ENCODE measurements at places on chromosomes 3 and 15.

DNA sequence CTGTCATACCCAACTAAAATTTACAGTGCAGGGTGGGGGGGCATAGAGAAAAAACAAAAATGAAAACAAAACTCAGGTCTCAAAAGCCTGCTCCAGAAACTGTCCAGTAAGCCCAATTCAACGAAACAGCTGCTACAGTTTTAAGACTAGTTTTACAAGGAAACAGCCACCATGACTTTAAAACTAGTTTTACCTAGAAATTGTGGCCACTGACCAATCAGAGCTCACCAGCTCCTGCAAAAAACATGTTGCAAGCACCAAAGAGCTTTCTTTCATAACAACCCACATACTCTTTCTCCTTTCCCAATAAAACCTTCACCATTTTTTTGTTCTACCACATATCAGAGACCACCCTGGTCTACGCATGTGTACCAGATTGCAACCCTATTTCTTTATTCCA lies 7.3 kb upstream of the CFAP91 start:
- DNase-seq, result no peak

DNA sequence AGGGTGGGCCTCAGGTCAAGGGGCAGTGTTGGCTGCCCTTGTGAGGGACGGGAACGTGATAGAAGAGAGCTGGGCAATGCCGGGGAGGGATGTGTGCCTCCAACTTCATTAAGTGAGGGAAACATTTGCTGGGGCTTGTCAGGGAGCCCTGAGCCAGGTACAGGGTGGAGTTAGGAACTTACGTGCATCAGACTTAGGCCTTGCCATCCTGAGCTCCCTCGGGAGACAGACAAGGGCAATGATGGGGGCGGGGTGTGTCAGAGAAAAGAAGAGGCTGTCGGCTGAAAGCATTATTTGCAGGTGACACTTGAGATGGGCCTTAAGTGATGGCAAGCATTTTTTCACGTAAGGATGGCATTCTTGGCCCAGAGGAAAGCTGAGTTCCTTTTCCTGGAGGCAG lies 1.6 kb downstream of the FAM131A start:
- no peak for DNase-seq

DNA sequence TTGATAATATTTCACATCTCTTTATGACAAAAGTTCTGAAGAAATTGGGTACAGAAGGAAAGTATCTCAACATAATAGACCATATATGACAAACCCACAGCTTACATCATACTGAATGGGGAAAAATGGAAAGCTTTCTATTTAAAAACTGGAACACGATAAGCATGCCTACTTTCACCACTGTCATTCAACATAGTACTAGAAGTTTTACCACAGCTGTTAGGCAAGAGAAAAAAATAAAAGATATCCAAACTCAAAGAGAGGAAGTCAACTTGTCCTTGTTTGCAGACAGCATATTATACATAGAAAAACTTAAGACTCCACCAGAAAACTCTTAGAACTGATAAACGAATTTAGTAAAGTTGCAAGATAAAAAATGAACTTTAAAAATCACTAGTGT lies 40.3 kb downstream of the COPS2 start:
- no peak for DNase-seq

DNA sequence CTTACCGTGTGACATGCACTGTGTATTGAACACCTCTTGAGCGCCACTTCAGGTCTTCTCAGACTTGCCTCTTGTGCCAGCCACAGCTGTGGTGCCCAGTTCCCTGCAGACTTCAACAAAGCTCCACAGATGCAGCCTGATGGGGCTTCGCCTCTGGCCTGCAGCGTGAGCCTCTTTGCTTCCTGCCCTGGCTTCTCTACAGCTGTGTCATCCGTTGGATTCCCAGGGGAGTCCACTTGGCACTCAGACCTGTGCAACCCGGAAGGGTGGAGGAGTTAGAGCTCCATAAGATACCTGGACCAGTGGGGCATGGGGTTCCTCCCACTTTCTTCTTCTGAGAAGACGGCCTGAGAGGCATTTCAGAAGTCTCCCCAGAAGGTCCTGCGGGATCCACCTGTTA lies 57.7 kb upstream of the BNIP2 start:
- DNase-seq, result no peak

- DNase-seq, result no peak
Observed at GRCh38 chr3:15271030-15271429, 61.4 kb downstream of the SH3BP5 start.

DNA sequence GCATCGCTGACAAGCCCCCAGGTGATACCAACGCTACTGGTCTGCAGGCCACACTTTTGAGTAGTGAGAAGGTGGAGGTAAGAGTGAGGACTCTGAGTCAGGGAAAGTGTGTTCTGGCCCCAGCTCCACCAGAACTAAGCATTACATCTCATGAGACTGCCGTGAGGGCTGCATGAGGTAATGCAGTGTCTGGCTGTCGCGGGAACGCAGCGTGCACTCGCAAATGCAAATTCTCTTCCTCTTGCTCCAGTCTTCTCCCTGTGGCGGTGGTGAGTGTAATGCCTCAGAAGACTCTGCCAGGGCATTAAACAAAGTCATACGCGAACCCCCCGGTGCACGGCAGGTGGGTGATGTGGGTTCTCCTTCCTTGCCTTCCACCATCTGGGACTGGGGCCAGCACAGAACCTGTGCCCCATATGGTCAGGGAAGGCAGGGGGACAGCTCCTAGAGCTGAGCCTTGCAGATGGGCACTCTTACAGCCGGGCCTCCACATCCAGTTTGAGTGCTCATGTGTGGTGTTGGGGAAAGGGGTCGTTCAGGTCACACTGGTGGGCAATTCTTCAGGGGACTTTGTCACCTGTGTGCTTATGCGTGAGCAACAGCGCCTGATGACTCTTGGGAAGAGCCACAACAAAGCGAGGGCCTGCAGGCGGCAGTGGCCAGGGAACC lies 175.8 kb downstream of the XXYLT1 start:
- DNase-seq, result no peak

DNA sequence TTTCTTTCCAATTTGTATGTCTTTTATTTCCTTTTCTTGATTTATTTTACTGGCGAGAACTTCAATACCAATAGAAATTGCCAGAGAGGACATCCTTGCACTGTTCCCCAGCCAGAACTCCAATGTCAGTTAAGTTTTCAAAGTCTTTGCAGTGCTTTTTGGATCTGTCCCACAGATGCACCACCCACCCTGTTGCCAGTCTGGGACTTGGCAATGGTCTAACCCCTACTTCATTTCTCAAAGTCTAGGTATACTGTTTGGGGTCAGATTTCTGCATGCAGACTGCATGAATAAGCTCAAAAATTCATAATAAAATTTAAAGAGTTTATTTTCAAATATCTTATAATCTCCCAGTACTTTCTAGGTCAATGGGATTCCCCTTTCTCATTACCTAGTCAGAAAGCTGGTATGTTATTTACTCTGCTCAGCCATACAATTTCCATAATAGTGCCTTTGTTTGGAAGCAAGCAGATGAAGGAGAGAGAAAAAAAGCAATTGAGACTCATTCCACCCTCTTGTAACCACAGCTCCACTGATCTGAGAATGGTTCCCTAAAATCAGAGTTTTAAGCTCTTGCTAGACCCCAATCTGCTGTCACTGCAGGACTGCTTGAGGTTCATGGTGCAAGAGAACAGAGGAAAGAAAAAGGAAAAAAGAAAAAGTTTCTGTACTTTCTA lies 125.9 kb upstream of the PLXND1 start:
- no peak for DNase-seq

- DNase-seq, result no peak
Observed at GRCh38 chr3:41176596-41176995, 22.7 kb upstream of the CTNNB1 start.

DNA sequence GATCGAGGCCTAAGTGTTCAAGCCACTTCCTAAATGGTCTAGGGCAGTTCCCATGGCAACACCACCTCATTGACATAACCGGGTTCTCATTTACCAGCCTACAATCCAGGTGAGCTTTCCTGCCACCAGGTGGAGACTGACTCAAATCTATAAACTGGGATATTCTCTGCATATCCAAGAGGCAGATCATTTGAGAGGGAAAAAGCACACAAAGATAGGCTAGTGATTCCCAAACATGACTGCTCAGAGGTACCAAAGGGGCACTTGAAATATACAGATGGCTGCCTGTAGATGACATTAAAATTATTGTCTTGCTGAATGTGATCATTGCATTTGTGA lies 141.3 kb upstream of the PROK2 start:
- DNase-seq, result no peak

GRCh38 chr15:101264911-101265641 lies 12.2 kb downstream of the SELENOS start:
- no peak for DNase-seq

DNA sequence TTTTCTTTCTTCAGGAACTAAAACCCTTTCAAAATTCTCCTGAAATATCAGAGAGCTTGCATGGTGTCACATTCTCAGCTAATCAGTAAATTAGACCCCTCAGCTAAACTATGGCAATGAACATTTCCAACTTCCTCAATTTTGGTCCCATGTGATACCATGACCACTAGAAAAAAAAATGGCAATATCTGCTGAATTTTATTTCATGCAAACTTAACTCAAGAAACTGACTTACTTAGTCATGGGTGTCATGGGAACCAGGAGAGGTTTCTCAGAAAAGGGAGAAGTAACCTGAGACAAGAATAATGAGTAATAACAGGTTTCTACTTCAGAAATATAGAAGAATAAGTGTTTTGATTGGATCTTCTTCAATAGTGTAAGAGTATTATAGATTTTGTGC lies 784.6 kb upstream of the ALCAM start:
- DNase-seq, result no peak

- no peak for DNase-seq
Observed at GRCh38 chr3:133074977-133075376, 36.8 kb downstream of the TMEM108 start.

DNA sequence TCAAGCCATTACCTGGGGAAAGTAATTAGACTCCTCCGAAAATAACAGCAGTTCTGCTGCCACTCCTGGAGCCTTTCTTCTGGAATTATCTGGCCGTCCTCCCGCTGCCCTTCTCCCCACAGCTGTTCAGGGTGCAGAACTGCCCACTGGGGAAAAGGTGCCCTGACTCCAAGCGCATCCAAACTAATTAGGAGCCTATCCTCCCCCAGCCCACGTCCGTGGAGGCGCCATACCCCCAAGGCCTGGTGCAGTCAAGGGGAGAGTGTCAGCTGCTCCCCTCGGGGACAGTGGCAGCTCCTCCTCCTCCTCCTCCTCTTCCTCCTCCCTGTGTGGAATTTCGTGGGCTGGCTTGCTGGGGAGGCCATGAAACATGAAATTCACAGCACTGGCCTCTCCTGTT lies 177.2 kb downstream of the XXYLT1 start:
- no peak for DNase-seq

- no peak for DNase-seq
Observed at GRCh38 chr3:193865339-193865738, 270.6 kb upstream of the HES1 start.

DNA sequence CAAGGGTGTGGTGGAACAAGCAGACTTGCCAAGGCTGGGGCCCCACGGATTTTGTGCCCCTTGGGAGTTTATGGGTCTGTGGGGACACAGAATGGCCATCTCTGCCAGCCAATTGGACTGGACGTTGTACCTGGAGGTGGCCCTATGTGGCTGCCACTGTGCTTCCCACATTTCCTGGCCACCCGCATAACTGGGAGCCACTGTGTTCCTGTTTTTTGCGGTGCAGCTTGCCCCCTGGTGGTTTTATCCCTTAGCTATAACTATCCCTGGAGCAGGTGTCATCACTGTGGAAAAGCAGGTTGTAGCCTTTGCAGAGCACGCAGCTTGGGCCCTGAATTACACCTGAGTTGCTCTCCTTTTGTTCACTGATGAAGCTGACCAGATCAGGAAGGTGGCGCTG lies 306.3 kb downstream of the ZPLD1 start:
- no peak for DNase-seq

- no peak for DNase-seq
Observed at GRCh38 chr15:61339516-61339915, 110.4 kb upstream of the RORA start.

DNA sequence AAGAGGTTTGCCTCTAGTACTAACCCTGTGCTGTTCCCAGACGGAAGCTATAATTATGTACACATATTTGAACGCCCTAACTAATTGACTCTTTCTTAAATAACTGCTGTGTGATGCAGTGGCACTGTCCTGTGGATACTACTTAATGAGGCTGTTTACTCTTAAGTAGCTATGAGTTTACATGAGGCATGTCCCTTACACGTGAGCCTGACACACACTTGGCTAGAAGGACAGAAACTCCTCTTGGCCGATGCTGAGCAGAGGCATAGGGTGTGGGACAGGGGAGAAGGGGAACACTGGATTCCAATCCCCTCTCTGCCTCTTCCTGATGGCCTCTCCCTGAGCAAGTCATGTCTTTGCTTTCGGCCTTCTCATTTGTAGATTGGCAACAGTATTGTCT lies 21.9 kb downstream of the EHD4 start:
- no peak for DNase-seq

GRCh38 chr3:97979610-97980009 lies 7.4 kb upstream of the RIOX2 start:
- DNase-seq, result no peak

DNA sequence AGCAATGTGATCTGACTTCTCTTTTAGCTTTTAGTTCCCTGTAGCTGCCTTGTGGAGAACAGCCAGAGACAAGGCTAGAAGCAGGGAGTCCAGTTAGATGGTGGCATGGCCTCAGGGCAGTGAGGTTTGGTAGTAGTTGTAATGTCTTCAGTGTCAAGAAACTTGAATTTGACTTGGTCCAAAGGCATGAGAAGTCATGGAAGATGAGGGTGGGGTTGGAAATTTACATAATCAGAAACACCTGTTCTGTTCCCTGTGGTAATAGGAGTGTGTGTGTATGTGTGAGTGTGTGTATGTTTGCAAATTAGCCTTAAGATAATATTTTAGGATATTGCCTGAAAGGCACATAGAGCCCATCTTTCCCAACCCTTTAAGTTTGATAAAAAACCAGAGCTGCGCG lies 55.2 kb upstream of the GCNT3 start:
- no peak for DNase-seq

DNA sequence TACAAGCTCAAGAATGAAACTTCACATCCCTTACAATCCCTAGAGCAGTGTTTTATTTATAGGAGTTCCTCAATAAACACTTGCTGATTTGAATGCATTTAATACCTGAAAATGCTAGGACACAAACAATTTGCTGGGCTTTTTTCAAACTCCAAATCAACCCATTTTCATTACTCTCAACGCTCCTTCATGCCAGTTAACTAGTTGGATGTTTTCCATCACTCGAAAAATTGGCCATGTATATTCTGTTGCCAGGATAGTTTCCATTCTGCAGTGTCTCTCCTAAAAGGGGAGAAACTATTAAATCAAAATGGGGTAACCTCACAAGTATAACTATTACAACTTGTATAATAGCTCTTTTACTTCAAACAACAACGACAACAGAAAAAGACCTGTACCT lies 1.2 kb downstream of the GBE1 start:
- no peak for DNase-seq

- DNase-seq, result no peak
Observed at GRCh38 chr3:116318370-116318769, 126.9 kb downstream of the LSAMP start.

DNA sequence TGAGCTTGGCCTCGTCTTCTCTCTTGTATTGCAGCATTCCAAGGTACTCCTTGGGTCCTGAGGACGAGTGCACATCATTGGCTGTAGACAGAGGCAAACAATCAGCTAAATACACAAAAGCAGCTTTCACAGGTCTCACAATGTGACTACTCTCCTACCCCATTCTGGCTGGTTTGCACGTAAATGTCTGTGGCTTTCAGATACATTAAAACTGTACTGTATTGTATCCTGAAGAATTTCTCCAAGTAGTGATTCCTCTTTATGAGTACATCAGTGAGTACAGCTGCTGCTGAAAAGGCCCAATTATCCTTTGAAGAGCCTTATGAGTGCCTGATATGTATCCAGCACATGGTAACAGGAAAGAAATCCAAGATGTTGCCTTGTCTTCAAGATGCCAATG lies 22.0 kb upstream of the GNB5 start:
- no peak for DNase-seq

GRCh38 chr3:4467522-4467867 lies 426 bp upstream of the SUMF1 start:
- DNase-seq, result no peak

Measured in occipital lobe (tissue), 3 donors.